ENCODE measurements at places on chromosomes 16 and 17. TPM values are rescaled to one million over a fixed set of nuclear protein-coding genes. Genes with fewer than 3 reads are reported as not detected.

Gene CD300H
- not detected for total RNA-seq

Gene USP6
- total RNA-seq = 0.10 TPM

Gene CLEC10A
- total RNA-seq = 29.1 TPM

Gene MAPK7
- 34.1 TPM for total RNA-seq

Gene ELOB
- total RNA-seq = 174 TPM

DNA sequence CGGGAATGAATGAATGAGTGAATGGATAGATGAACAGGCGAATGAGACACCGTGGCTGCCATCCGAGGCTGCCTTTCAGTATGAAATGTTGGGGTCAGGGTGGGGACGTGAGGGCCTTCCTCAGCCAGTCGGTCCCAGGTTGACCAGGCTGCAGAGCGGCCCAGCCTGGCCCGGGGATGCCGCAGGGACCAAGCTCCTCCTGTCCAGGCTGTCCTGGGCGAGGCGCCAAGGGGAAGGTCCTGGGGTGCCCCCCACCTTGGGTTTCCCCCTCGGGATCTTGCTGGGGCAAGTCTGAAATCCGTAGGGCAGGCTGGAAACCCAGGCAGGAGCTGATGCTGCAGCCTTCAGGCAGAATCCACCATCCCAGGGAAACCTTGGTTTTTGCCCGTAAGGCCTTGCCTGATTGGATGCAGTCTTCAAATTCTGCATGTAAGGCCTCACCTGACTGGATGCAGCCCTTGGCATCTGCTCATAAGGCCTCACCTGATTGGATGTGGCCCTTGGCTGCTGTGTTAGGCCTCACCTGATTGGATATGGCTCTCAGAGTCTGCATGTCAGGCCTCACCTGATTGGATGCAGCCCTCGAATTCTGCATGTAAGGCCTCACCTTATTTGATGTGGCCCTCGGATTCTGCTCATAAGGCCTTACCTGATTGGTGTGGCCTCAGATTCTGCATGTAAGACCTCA, 61.7 kb upstream of the ZNF469 start:
- no peak for DNase-seq
- no peaks in the 10 kb centered on the region for H3K4me1 ChIP-seq
- no peak overlapping the region for H3K27ac ChIP-seq
- no peaks in the 10 kb centered on the region for H3K36me3 ChIP-seq
- no peaks in the 10 kb centered on the region for H3K27me3 ChIP-seq

- no peaks in the 10 kb centered on the region for H3K4me1 ChIP-seq
- DNase-seq = no peak
- H3K27me3 ChIP-seq = no peaks in the 10 kb centered on the region
- no peak overlapping the region for H3K4me3 ChIP-seq
Measured at GRCh38 chr16:84361546-84361945, 6.8 kb upstream of the ATP2C2 start.

- no peaks in the 10 kb centered on the region for H3K4me1 ChIP-seq
- H3K27me3 ChIP-seq = no peaks in the 10 kb centered on the region
- H3K36me3 ChIP-seq = no peaks in the 10 kb centered on the region
- no peak overlapping the region for H3K4me3 ChIP-seq
Measured at GRCh38 chr17:82965371-82965770, 114.0 kb upstream of the METRNL start.

GRCh38 chr17:68291836-68292688, 767 bp downstream of the ARSG start:
- H3K27me3 ChIP-seq = no peaks in the 10 kb centered on the region
- peak overlapping the region; percentile 58 for H3K4me3 ChIP-seq
- H3K27ac ChIP-seq = no peak overlapping the region
- no peaks in the 10 kb centered on the region for H3K4me1 ChIP-seq
- DNase-seq = peak; percentile 93

- H3K27ac ChIP-seq = no peak overlapping the region
- no peaks in the 10 kb centered on the region for H3K36me3 ChIP-seq
- no peak for DNase-seq
- no peaks in the 10 kb centered on the region for H3K27me3 ChIP-seq
- no peak overlapping the region for H3K4me3 ChIP-seq
- H3K4me1 ChIP-seq = peaks cover 3% of the 10 kb centered on the region
Measured at GRCh38 chr16:46982335-46982734, 8.9 kb upstream of the DNAJA2 start.

- no peaks in the 10 kb centered on the region for H3K27me3 ChIP-seq
- H3K4me1 ChIP-seq = no peaks in the 10 kb centered on the region
- no peak for DNase-seq
- no peak overlapping the region for H3K4me3 ChIP-seq
Measured at GRCh38 chr16:25158401-25158800, 46.9 kb downstream of the LCMT1 start.

GRCh38 chr17:48497103-48497502, 33.7 kb downstream of the HOXB1 start:
- H3K4me3 ChIP-seq = no peak overlapping the region
- no peaks in the 10 kb centered on the region for H3K27me3 ChIP-seq
- no peak overlapping the region for H3K27ac ChIP-seq

- no peak overlapping the region for H3K27ac ChIP-seq
- DNase-seq = peak; percentile 68
- H3K27me3 ChIP-seq = no peaks in the 10 kb centered on the region
- no peak overlapping the region for H3K4me3 ChIP-seq
- no peaks in the 10 kb centered on the region for H3K4me1 ChIP-seq
- no peaks in the 10 kb centered on the region for H3K36me3 ChIP-seq
Measured at GRCh38 chr17:259341-259976, 78.0 kb upstream of the DOC2B start.

- H3K4me1 ChIP-seq = no peaks in the 10 kb centered on the region
- DNase-seq = no peak
- H3K36me3 ChIP-seq = peaks cover 8% of the 10 kb centered on the region
- H3K27ac ChIP-seq = no peak overlapping the region
- H3K27me3 ChIP-seq = no peaks in the 10 kb centered on the region
Measured at GRCh38 chr17:31002047-31002446, 31.2 kb downstream of the RNF135 start.

GRCh38 chr16:66563574-66564334, 2.5 kb upstream of the CMTM1 start:
- H3K27ac ChIP-seq = no peak overlapping the region
- DNase-seq = no peak
- H3K4me1 ChIP-seq = no peaks in the 10 kb centered on the region
- H3K27me3 ChIP-seq = no peaks in the 10 kb centered on the region
- no peaks in the 10 kb centered on the region for H3K36me3 ChIP-seq

DNA sequence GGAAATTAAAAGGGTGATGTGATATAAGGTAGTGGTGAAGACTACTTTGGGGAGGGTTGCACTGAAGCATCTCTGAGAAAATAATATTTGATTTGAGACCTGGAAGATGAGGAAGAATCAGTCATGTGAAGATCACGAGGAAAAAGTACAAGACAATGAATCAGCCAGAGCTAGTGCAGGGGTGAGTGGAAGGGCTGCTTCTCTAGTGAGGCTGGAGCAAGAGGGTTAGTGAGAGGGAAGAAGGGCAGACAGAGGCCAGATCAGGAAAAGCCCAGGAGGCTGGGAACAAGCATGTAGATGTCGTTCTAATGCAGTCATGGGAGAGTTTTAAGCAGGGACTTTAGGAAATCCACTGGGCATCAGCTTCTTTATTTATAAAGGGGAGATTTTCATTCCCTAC, 504.2 kb upstream of the SALL1 start:
- no peak overlapping the region for H3K27ac ChIP-seq
- no peak overlapping the region for H3K4me3 ChIP-seq
- DNase-seq = no peak
- no peaks in the 10 kb centered on the region for H3K27me3 ChIP-seq

GRCh38 chr16:69448470-69449193, 24.2 kb downstream of the CYB5B start:
- H3K27ac ChIP-seq = no peak overlapping the region
- no peak for DNase-seq
- peaks cover 2% of the 10 kb centered on the region for H3K4me1 ChIP-seq
- no peak overlapping the region for H3K4me3 ChIP-seq
- H3K36me3 ChIP-seq = peaks cover 3% of the 10 kb centered on the region
- H3K27me3 ChIP-seq = no peaks in the 10 kb centered on the region

GRCh38 chr17:68305142-68305541, 13.8 kb downstream of the ARSG start:
- DNase-seq = no peak
- H3K36me3 ChIP-seq = no peaks in the 10 kb centered on the region
- H3K4me1 ChIP-seq = no peaks in the 10 kb centered on the region
- H3K4me3 ChIP-seq = no peak overlapping the region

GRCh38 chr17:79654350-79654959, 43.6 kb upstream of the RBFOX3 start:
- H3K4me1 ChIP-seq = no peaks in the 10 kb centered on the region
- no peak for DNase-seq
- no peak overlapping the region for H3K4me3 ChIP-seq
- H3K36me3 ChIP-seq = no peaks in the 10 kb centered on the region
- H3K27ac ChIP-seq = no peak overlapping the region

DNA sequence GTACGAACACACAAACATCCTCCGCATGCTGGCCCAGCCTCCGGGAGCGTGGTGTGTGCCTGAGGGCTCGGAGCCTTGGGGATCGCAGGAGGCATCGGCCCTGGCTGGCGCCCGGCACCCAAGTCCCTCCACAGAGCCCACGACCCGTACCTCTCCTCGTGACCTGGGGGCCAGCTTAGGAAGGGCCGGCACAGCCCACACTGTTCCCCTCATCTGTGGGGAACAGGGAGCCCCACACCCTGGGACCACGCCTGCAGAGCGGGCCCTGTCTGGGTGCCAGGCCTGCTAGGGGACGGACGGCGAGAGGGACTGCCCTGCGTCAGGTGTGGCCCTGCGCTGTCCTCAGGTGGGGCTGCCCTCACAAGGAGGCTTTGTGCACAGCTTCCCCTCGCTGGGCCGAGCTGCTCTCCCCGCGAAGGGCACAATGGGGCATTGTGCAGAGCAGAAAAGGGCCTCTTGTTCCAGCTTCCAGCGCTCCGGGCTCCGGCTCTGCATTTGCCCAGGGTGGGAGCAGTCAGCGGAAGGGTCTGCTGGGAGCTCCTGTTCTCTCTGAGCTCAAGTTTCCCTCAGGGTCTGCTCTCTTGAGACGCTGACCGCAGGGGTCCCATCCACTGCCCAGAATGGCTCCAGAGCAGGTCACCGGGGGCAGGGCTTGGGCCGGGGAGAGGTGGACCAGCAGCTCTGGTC, 1.7 kb upstream of the LMF1 start:
- no peak overlapping the region for H3K27ac ChIP-seq
- no peaks in the 10 kb centered on the region for H3K27me3 ChIP-seq
- no peak for DNase-seq
- H3K36me3 ChIP-seq = no peaks in the 10 kb centered on the region
- H3K4me1 ChIP-seq = no peaks in the 10 kb centered on the region
- H3K4me3 ChIP-seq = no peak overlapping the region

- no peaks in the 10 kb centered on the region for H3K27me3 ChIP-seq
- peaks cover 4% of the 10 kb centered on the region for H3K4me1 ChIP-seq
Measured at GRCh38 chr17:82561429-82562035, 42.0 kb downstream of the FOXK2 start.

DNA sequence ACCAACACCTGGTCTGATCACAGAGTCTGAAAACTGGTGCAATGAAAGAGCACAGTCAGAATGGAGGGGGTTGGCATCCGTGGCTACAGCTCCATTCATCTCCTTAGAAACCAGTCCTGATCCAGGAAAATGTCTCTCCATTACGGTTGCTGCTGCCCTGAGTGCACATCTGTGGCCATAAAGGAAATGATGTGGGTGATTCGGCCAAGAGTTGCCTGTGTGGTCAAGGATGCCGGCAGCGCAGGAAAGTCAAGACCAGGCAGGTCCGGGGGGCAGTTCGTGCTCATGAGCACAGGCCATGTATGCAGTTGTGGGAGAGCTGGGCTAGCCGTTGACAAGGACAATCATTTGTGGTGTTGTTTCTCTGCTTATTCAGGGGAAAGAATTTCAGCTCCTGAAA, 5.9 kb downstream of the XAF1 start:
- H3K4me3 ChIP-seq = no peak overlapping the region
- no peak overlapping the region for H3K27ac ChIP-seq
- no peaks in the 10 kb centered on the region for H3K4me1 ChIP-seq
- H3K27me3 ChIP-seq = no peaks in the 10 kb centered on the region
- H3K36me3 ChIP-seq = no peaks in the 10 kb centered on the region

DNA sequence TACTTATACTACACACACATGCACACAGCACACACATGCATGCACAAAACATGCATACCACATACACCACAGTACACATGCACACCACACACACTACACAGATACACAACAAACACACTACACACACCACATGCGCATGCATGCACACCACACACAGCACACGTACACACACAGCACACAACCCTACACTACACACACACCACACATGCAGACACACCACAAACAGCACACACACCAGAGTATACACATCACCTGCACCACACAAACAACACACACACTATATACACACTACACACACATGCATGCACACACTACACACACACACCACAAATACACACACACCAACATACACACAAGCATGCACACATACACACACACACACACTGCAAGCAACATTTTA, 166.8 kb downstream of the AHSP start:
- no peak for DNase-seq
- H3K27ac ChIP-seq = no peak overlapping the region
- no peaks in the 10 kb centered on the region for H3K27me3 ChIP-seq
- no peak overlapping the region for H3K4me3 ChIP-seq
- H3K4me1 ChIP-seq = no peaks in the 10 kb centered on the region

DNA sequence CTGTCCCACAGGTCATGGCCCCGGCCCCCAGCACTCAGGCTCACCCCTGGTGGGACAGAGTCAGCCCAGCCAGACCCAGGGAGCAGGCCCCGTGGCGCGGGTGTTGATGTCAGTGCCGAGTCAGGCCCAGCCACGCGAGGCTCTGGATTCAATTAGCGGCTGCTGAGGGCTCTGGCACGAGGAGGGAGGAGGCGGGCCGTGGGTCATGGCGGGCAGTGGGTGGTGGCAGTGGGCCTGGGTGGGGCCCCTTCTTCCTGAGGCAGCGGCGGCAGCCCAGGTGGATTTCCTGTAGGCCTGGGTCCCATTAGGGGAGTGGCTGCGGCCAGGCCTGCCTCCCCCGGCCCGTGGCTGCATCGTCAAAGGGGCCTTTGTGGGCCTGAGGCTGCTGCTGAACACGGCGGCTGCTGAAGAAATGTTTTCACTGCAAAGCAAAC, 12.9 kb downstream of the VASN start:
- H3K4me1 ChIP-seq = no peaks in the 10 kb centered on the region
- H3K27ac ChIP-seq = peak overlapping the region; percentile 66
- no peak overlapping the region for H3K4me3 ChIP-seq
- peak; percentile 86 for DNase-seq

DNA sequence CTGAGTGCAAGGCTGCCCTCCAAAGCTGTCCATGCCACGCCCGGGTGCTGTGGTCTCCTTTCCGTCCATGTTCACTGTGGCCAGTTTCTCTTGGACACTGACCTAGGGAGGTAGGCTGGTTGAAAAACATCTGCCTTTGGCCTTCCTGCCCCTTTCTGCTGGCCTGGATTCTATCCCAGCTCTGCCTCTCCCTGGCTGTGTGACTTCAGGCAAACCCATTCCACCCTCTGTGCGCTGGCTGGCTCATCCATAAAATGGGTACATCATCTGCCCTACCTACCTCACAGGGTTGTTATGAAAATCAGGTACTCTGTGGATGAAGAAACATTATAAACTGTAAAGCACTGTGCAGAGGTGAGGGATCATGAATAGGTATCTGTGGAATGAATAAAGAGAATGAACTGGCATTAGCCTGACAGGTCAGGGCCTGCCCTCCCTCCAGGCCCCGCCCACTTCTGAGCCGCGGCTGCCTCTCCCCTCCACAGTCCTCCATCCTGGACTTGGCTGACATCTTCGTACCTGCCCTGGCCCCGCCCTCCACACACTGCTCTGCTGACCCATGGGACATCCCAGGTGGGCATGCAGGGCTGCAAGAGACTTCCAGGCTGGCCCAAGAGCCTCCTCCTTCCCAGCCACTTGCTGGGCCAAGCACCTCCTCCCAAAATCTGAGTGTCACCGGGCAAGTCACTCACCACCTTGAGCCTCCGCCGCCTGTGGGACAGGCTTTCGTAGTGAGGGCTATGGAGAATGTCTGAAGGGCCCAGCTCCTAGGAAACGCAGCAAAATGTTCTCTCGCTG, 7.0 kb upstream of the SPATA20 start:
- no peaks in the 10 kb centered on the region for H3K4me1 ChIP-seq
- DNase-seq = no peak
- H3K36me3 ChIP-seq = no peaks in the 10 kb centered on the region
- no peaks in the 10 kb centered on the region for H3K27me3 ChIP-seq
